ENCODE measurements at places on chromosomes 16 and 17.

DNA sequence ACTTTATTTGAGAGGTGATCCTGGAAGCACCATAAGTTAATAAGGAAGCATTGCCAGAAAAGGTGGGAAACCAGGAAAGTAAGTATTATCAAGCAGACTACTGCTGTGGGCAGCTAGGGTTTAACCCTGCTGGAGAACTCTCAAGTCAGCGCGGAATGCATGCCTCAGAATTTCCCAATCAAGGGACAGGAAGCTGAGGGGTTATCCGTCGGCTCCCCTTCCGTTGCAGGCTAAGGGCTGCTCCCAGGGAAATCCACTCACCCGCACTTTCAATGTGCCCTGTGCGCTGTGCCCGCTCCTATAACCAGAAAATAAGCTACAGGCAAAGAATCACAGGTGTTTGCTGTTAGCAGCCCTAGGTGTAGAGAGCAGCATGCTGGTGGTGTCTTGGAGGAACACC lies 138.5 kb upstream of the CACNG3 start:
- no peak for DNase-seq

DNA sequence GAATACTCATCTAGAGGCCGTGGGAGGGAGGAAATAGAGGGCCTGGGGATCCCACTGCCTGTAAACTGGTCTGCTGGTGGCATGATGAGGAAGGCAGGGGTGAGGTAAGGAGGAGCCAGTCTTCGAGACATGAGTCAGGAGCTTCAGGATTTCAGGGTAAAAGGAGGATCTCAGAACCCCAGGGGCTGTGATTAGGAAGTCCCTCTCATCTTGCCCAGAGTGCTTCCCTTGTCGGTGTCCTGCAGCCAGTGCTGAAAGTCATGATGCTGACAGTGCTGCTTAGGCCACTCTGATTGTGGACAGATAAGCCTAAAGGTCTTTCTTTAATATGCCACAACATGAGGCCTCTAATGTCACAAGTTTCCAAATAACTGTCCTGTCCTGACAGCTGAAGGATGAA lies 29.6 kb downstream of the COG4 start:
- no peak for DNase-seq

- no peak for DNase-seq
Observed at GRCh38 chr16:4682084-4682591, 11.2 kb upstream of the NUDT16L1 start.

DNA sequence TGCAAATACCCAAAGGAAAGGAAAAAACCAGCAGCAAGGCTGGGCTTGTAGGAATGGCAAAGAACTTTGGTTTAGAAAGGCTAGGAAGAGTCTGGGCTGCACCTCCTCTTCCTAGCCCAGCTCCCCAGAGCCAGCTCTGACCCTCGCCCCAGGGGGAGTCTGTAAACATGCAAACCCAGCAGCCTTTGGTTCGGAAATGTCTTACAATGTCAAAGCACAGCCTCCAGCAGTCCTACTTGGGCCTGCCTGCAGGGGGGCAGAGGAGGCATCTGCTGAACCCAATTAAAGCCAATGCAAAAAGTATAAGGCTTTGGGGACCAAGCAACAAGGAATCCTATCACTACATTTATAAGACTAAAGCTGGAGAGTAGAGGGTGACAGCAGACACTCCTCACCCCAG lies 5.0 kb upstream of the FTSJ3 start:
- no peak for DNase-seq

DNA sequence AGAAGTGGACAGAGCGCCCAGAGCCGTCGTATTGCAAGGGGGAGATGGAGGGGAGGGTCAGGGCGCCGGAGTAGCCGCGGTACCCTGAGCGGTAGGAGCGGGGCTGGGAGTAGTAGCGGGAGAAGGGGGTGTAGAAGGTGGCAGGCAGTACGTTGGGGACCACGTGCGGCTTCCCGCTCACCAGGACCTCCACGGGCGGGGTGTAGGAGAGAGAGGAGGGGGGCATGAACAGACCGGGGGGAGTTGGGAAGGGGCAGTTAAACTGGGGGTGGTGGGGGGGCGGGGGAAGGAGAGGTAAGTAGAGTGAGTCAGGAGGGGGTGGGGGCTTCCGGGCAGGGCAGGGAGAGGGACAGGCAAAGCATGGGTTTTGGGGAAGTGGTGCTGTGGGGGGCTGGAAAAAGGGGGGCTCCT lies 16.8 kb downstream of the ST6GALNAC2 start:
- DNase-seq = no peak

DNA sequence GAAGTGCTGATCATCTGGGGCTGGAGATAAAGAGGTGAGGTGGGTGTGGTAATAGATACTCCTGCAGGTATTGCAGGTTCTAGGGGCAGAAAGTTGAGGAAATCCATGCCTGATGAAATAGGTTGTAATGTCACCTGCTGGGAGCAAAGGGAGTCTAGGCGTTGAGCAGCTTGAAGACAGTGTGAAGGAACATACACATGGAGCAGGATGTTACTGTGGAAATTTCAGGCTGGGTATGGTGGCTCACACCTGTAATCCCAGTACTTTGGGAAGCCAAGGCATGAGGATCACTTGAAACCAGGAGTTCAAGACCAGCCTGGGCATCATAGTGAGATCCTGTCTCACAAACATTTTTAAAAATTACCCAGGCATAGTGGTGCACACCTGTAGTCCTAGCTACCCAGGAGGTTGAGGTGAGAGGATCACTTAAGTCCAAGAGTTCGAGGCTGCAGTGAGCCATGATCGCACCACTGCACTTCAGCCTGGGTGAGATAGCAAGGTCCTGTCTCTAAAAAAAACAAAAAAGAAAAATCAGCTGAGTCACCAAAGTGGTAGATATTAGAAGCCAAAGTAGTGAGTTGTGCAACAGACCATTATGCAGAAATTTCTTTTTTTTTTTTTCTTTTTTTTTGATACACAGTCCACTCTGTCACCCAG lies 9.1 kb upstream of the CRYBA1 start:
- no peak for DNase-seq

- DNase-seq = no peak
Observed at GRCh38 chr16:84448444-84448843, 56.0 kb downstream of the MEAK7 start.

GRCh38 chr16:20348365-20349185 lies 3.9 kb downstream of the UMOD start:
- DNase-seq = no peak
